ENCODE measurements at places on chromosomes 6 and 20. TPM values are rescaled to one million over a fixed set of nuclear protein-coding genes. Genes with fewer than 3 reads are reported as not detected.
A peak's percentile ranks its signal among the peaks of the same experiment; 100 is the strongest.

GRCh38 chr6:105746509-105746908 is 339.6 kb upstream of the PRDM1 start:
- no peak for DNase-seq
- no peaks in the 10 kb centered on the region for H3K4me1 ChIP-seq
- H3K27me3 ChIP-seq = no peaks in the 10 kb centered on the region
- H3K27ac ChIP-seq = no peak overlapping the region
- H3K36me3 ChIP-seq = no peaks in the 10 kb centered on the region

GRCh38 chr6:3380344-3381232 is 76.3 kb downstream of the SLC22A23 start:
- H3K4me3 ChIP-seq = no peak overlapping the region
- peak; percentile 61 for DNase-seq
- peaks cover 26% of the 10 kb centered on the region for H3K4me1 ChIP-seq
- H3K27me3 ChIP-seq = no peaks in the 10 kb centered on the region
- H3K27ac ChIP-seq = no peak overlapping the region

SIRPD gene
- total RNA-seq = not detected

DNA sequence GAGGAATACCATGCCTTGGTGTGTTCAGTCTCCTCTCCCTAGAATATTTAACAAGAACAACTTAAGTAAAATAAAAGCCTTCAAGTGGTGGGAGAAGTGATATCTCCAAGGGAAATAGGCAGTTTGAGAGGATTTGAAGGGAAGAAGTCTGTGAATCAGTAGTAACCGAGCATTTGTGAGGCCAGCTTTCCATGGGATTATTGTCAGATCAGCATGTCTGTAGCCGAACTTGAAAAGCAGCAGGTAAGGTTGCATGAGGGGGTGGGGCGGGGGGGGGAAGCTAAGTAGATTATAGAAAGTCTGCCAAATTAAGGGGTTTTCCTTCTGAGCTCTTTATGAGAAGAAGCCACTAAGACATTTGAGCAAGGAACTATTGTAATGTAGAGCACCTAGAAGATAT is 92.6 kb downstream of the GRIK2 start:
- H3K4me3 ChIP-seq = no peak overlapping the region
- H3K27ac ChIP-seq = no peak overlapping the region
- H3K4me1 ChIP-seq = no peaks in the 10 kb centered on the region
- H3K36me3 ChIP-seq = no peaks in the 10 kb centered on the region

- H3K4me3 ChIP-seq = no peak overlapping the region
- H3K27ac ChIP-seq = no peak overlapping the region
- H3K4me1 ChIP-seq = peaks cover 30% of the 10 kb centered on the region
These were observed 17.3 kb downstream of the PLCG1 start for GRCh38 chr20:41154436-41155176.

DNA sequence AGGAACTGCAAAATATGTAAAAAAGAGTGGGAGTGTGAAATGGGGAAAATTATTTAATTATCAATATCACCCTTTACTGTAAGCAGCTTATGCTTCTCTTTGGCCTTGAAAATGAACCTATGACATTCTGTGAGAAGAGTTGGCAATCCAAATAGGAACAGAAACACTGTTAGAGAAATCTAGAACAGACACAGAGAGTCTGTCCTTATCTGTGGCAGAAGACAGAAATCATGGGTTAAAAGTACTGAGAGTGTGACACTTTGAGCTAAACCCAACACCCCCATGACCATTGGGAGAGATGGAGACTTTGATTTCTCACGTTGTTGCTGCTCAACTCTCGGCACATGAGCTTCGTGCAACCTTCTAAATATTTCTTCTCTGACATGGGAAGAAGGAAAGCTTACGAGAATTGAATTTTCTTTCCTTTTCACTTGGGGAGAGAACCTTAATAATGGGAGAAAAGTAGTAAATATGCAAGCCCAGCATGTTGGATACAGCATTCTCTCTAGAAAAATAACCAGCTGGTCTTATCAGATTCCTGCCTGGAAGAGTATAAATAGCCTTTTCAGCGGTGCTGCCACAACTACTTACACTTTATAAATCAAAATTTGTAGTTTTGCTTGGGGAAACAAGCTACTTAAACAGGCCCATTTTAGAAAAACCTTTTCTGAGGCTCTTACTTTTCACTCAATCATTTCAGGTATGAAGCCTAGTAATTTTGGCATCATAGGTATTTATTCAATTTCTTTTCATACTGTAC is 49.4 kb upstream of the NOX3 start:
- no peaks in the 10 kb centered on the region for H3K27me3 ChIP-seq
- DNase-seq = no peak
- H3K4me1 ChIP-seq = no peaks in the 10 kb centered on the region
- no peak overlapping the region for H3K27ac ChIP-seq
- H3K4me3 ChIP-seq = no peak overlapping the region
- H3K36me3 ChIP-seq = no peaks in the 10 kb centered on the region

GRCh38 chr6:120279466-120280167 is 930.1 kb upstream of the MAN1A1 start:
- no peaks in the 10 kb centered on the region for H3K27me3 ChIP-seq
- no peaks in the 10 kb centered on the region for H3K4me1 ChIP-seq
- no peak for DNase-seq
- no peak overlapping the region for H3K27ac ChIP-seq

GRCh38 chr6:71279740-71280139 is 8.9 kb upstream of the OGFRL1 start:
- no peaks in the 10 kb centered on the region for H3K36me3 ChIP-seq
- no peak overlapping the region for H3K27ac ChIP-seq
- no peak for DNase-seq
- no peaks in the 10 kb centered on the region for H3K4me1 ChIP-seq
- H3K27me3 ChIP-seq = no peaks in the 10 kb centered on the region
- H3K4me3 ChIP-seq = no peak overlapping the region

- H3K4me1 ChIP-seq = no peaks in the 10 kb centered on the region
- H3K27me3 ChIP-seq = no peaks in the 10 kb centered on the region
- no peak overlapping the region for H3K27ac ChIP-seq
- no peaks in the 10 kb centered on the region for H3K36me3 ChIP-seq
- H3K4me3 ChIP-seq = no peak overlapping the region
These were observed 707.0 kb downstream of the EPM2A start for GRCh38 chr6:145028144-145028818.

PTCHD4 gene
- 1.4 TPM for total RNA-seq

BPIFA1 gene
- not detected for total RNA-seq

DNA sequence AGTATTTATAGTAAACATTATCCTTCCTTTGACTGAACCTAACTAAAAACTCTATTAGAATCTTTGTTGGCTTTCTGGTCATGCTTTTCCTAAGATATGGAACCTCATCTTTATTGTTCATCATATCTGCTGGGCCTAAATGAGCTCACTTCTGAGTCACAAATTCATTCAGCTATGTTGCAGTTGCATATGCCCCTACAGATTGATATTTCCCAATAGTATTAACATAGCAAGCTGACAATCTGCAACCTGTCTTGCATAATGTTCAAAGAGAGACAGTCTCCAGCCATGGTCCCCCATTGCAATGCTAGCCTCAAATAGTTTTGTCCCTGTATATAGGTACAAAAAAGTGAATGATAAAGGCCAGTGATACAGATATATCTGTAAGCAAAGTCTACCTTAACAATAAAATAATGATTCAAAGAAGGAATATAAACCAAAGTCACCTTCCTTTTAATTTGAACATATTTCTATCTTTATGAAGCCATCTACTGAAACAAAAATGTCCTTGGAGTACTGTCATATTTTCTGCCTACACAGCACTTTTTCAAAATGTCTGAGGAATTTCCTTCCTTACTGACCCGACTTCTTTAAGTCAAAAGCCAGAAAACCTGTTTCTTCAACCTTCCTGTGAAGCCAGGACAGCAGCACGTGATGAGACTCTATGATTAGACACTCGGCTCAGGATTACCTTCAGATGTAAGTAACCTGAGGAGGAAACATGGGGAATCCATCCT is 140.7 kb downstream of the UBE3D start:
- no peaks in the 10 kb centered on the region for H3K27me3 ChIP-seq
- DNase-seq = no peak
- H3K36me3 ChIP-seq = no peaks in the 10 kb centered on the region
- H3K4me3 ChIP-seq = no peak overlapping the region

GJA1 gene
- 21.3 TPM for total RNA-seq

- peak overlapping the region; percentile 27 for H3K4me3 ChIP-seq
- no peaks in the 10 kb centered on the region for H3K36me3 ChIP-seq
- H3K27ac ChIP-seq = no peak overlapping the region
- peaks cover 5% of the 10 kb centered on the region for H3K27me3 ChIP-seq
- no peaks in the 10 kb centered on the region for H3K4me1 ChIP-seq
- DNase-seq = peak; percentile 62
These were observed 36.4 kb upstream of the HLA-C start for GRCh38 chr6:31308050-31308844.

DNA sequence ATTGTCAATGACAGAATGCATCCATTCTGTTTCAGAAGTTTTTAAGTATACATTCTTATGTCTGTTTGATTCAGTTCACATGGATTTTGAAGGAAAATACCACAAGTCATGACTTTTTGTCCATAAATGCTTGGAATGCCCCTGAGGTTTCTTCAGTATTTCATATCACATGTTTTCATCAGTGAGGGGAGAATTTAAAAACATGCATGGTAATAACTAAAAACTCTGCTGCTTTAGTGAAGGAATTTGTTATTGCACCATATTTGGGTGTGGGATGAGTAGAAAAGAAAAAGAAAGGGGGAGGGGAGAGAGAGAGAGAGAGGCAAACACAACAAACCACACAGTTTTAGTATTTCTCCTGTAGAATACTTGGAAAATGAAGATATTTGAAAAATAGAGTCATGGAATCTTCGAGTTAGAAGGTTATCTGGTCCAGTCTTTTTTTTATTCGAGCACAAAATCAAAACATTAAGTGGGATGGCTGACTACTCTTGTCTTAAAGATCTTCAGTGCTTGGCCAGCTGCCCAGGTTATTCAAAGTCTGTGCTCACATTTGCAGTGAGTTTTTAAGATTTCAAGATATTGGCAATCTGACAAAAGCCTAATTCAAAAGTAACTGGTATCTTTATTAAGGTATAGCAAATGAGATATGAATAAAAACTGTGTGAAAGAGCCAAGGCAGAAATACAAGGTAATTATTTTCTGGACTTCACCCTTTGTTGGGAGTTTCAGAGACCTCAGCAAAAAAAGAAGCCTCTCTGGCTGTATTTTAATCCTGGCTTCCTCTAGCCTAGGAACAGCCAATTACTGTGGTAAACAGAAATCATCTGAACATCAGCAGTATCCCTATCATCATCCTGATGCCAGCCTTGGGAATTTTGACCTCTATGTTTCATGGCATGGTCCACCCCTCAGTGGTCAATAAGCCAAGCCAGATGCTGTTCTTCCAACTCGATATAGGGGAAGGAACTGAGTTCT is 687.9 kb upstream of the CITED2 start:
- H3K27ac ChIP-seq = peak overlapping the region; percentile 50
- peak; percentile 85 for DNase-seq
- no peak overlapping the region for H3K4me3 ChIP-seq
- H3K36me3 ChIP-seq = no peaks in the 10 kb centered on the region
- H3K27me3 ChIP-seq = no peaks in the 10 kb centered on the region
- no peaks in the 10 kb centered on the region for H3K4me1 ChIP-seq

DNA sequence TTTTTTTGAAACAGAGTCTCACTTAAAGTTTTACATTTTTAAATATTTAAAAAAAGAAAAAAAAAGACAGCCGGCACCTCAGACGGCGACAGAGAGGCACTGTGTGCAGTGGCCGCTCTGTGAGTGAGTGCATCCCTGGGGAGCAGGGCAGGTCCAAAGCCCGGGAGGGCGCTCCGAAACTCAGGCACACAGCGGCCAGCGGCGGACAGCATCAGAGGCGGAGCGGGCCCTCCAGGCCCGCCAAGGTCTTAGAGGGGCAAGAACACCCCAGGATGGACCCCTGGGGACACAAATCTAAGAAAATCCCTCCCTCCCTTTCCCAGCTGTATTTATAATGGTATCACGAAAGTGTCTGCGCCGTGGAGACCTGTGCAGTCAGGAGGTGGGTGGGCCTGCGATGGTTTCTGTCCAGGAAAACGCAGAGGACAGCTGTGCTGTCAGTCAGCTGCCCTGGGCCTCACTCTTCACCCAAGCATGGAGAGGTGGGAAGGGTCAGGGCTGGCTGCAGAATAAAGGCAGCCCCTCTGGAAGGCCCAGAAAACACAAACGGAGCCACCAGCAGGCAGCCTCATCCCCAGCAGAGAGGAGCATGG is 43.8 kb downstream of the TAF4 start:
- H3K27me3 ChIP-seq = no peaks in the 10 kb centered on the region
- H3K4me1 ChIP-seq = peaks cover 42% of the 10 kb centered on the region
- no peaks in the 10 kb centered on the region for H3K36me3 ChIP-seq

FAM83D gene
- total RNA-seq = 291 TPM

DNA sequence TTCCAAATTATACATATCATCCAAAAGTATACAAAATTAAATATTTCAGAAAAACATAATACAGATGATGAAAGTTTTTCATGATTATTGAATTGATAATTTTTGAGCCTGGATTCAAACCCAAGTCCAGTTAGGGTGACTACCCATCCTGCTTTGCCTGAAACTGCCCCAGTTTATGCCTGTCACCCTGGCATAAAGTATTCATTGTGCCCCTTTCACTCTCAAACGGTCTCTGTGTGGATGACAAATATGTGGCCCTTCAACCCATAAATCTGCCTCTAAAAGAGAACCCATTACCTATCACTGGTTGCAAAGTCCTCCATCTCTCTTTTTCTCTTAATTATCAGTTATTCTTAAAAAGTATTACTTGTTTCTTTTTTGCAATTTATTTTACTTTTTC is 553.7 kb upstream of the JARID2 start:
- H3K27ac ChIP-seq = no peak overlapping the region
- H3K36me3 ChIP-seq = no peaks in the 10 kb centered on the region
- DNase-seq = no peak
- H3K4me1 ChIP-seq = no peaks in the 10 kb centered on the region

DNA sequence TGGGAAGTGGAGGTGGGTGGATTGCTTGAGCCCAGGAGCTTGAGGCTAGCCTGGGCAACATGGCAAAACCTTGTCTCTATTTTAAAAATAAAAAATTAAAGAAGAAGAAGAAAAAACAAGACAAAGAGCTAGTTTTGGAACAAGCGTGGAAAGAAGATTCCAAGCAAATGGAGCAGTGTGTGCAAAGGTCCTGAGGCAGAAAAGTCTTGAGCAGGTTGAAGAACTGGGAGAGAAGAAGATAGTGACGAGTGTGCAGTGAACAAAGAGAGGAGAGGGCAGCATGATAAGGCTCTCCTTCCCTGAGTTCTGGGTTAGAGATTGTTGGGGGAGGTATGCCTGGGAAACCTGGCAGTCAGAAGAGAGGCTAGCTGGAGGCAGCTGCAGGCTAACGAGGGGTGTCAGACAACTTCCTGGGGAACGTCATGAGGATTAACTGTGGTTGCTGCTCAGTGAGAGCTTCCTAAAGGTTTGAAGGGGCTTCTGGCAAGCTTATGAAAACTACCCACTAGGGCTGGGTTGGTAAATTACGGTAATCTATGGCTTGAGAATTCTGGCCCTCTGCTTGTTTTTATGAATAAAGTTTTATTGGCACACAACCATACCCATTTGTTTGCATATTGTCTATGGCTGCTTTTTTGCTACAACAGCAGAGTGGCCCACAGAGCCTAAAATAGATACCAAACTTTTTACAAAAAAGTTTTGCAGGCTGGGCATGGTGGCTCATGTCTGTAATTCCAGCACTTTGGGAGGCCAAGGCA is 128.9 kb downstream of the ZFP64 start:
- no peaks in the 10 kb centered on the region for H3K36me3 ChIP-seq
- no peak overlapping the region for H3K27ac ChIP-seq
- H3K4me1 ChIP-seq = no peaks in the 10 kb centered on the region
